Stimulated activated CD4-positive, alpha-beta T cell treated with anti-CD3 and anti-CD28 coated beads, TNF-alpha, amount 100 ng/mL, for 24 hours (primary cell): ENCODE measurements at places on chromosomes 4 and X.

DNA sequence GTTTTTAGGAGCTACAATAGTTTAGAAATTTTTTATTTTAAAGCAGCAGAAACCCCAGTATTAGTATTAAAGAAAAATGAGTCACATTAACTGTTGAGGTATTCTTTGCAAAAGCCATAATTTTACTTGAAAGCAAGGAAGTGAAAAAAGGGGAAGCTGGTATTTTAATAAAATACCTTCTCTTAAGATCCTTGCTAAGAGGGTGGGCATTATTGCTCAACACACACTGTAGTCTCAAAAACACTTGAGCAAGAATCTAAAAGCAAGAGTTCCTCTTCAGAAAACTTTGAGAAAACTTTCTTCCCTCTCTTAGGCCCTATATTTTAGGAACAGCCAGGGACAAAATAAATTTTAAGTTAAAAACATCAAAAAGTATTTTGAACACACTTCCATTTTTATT is 259.4 kb upstream of the DIAPH2 start:
- no peak for DNase-seq

- DNase-seq: no peak
These were observed 48.7 kb upstream of the CRMP1 start for GRCh38 chr4:5941601-5942000.

DNA sequence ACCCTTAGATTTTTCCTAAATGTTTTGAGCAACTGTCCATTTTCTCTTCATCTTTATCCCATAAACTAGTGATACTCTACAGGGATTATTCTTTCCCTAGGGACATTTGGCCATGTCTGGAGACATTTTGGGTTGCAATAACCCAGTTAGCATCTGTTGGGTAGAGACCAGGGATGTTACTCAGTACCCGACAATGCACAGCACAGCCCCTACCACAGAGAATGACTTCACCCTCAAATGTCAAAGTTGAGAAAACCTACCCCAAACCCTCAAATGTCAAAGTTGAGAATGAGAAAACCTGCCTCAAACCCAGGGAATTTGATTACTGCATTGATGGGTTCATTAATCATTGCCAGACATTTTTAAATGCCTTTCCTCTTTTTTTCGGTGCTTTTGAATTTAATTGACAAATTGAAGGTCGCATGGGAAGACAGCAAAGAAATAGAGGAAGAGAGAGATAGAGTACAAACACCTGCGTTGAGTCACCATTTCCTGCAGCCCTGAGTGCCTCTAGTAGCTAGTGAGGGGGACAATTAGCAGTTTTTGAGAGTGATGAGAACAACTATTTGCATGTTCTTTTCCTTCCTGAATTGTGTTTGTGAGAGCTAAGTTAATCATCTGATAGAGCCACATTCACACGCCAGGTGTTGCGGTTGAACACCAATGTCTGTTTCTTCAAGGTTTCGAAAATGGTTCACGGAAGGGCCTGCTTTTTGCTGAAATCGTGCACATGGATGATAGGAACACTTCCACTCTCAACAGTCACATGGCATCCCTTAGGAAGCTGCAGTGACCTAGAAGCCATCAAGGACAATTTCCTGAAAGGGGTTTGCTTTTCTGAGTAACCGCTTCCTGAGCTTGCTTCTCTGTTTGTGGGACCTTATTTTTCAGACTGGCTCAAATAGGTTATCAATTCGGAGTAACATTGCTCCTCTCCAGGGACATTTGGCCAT is 203.9 kb upstream of the VCX3A start:
- DNase-seq: no peak

DNA sequence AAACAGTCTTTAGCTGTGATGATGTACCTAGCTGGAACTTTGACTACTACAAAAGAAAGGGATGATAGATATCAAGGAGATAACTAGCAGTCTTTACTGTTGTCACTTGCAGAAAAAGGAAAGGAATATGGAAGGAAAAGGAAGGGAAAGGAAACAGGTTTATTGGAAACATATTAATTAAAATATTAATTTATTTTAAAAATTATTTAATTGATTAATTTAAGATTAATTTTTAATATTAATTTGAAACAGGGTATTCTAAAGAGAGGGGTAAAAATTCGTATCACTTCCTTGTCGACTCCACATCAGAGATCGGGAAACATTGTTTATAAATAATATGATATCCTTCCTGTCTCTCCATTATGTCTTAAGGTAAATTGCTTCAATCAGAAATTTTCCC is 186.5 kb upstream of the IL15 start:
- no peak for DNase-seq

DNA sequence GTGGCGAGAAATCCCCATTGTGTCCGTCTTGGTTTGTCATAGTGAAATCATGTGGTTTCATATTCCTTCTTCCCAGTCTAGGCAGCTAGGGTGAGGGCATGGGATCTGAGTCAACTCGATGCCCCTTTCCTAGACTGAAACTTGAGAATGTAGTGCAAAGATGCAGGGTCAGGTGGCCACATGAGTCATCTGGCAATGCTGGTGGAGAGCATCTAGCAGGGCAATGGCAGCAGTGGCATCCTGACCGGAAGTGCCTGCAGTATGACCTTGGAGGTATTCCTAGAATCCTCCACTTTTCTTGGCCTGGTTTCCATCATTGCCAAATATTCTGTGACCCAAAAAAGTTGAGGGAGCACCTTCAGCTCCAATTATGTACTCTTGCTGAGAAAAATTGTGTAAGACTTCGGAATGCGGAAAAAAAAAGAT is 39.1 kb upstream of the TMEM184C start:
- DNase-seq: no peak

DNA sequence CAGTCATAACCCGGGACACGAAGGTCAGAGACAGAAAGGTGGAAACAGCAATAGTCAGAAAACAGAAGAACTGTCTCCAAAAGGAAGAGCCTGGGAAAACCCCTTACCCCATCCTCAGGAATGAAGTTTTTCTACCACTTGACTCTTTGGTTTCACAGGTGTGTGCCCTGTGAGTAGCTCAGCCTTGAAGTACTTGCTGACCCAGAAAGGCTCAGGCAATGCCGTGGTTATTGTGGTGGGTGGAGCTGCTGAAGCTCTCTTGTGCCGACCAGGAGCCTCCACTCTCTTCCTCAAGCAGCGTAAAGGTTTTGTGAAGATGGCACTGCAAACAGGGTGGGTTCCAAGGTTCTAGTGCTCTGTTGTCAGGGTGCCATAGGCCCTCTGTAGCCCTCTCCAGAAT is 24.4 kb downstream of the DGAT2L6 start:
- DNase-seq: no peak

- no peak for DNase-seq
These were observed 65.8 kb downstream of the ARHGEF6 start for GRCh38 chrX:136714626-136715599.

DNA sequence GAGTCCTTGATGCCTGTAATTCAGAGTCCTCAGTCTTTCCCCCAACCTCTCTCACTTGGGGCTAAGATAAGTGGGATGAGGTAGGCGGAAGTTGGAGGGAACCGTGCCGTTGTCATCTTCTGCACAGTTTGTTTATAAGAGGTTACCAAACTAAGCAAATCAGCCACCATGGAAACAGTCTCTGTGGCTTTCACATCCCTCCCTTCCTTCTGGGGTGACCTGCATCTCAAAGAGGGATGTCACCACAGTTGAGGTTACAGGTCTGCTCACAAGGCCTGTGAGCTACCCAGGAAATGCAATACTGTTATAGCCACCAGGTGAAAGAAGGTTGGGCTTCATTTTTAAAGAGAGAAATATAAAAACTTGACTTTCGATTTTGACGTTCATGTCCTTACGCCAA is 26.3 kb downstream of the RTL5 start:
- DNase-seq: no peak

DNA sequence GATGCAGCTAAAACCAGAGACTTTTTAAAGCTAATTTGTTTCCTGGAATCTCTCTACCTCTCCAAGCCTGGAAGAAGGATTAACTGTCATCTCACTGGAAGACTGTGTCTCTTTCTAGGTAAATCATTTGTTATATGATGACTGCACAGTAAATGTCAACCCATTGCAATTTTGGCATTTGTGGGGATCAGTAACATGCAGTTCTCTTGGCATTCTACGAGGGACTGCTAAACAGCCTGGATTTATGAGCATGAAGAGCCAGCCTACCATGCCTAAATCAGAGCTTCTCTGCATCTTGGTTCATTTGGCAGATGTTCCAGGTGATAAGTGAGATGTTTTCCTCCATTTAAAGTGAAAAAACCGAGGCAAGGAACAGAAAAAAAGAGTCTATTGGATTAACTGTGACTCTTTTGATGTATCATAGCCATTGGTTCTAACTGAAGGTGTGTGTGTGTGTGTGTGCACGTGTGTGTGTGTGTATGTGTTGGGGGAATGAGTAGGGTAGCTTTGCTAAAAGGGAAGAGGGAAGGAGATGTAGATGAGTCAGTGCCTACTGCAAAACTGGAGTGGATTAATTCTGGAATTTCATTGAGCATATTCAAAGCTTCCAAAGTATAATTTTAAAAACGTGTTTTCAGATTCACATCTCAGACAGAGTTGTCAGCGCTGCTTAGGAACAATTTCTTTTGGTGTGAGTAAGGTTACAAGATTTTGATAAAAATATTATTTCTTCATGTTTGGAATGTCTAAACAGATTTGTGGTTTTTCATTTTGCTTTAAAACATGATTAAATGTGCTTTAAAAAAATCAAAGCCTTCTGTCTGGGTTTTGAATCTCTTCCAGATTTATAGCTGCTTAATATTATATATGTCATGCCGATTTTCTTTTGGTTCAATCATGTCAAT is 123.2 kb upstream of the LNX1 start:
- DNase-seq: no peak
